ENCODE measurements at places on chromosomes 16 and 17. TPM values are rescaled to one million over a fixed set of nuclear protein-coding genes. Genes with fewer than 3 reads are reported as not detected.

The NUPR1 gene
- total RNA-seq: 0.03 TPM

GRCh38 chr17:63519972-63520882, 2.9 kb upstream of the KCNH6 start:
- DNase-seq: no peak

- DNase-seq: peak; percentile 40
These were observed 50.2 kb upstream of the NOG start for GRCh38 chr17:56543280-56543679.

DNA sequence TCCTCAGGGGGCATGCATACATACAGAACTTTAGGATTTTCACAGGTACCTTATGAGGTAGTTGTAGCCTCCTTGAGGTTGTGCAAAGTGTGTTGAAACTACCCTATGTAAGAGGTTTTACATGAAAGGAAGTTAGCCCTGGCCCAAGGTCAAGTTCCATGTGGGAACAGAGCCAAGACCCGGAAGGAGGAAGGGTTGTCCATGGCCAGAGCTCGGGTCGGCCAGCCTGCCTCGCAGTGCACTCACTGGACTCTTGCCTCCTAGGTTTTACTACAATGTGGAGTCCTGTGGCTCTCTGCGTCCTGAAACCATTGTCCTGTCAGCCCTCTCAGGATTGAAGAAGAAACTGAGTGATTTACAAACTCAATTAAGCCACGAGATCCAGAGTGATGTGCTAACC, 8.2 kb downstream of the POLR2C start:
- no peak for DNase-seq

The CARD14 gene
- 0.60 TPM for total RNA-seq

DNA sequence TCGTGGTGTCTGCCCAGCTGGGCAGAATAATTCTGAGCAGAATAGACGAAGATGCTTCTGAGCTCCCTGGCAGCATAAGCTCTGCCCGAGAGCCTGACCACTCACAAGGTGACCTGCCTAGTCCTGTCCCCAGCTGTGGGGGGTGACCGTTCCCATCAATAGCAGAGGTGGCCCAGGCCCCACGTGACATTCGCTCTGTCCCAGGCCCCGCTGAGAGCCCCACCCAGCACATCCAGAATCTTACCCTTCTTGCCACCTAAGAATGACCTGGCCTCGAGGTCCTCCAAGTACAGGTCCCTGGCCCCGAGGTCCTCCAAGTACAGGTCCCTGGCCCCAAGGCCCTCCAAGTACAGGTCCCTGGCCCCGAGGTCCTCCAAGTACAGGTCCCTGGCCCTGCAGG, 695 bp upstream of the TMEM204 start:
- DNase-seq: no peak

The IRX5 gene
- 1.0 TPM for total RNA-seq

All from neural progenitor cell (in vitro differentiated cells).